ENCODE measurements at places on chromosomes 3 and 15.

GRCh38 chr3:67447393-67447792, 207.0 kb downstream of the SUCLG2 start:
- DNase-seq, result no peak

DNA sequence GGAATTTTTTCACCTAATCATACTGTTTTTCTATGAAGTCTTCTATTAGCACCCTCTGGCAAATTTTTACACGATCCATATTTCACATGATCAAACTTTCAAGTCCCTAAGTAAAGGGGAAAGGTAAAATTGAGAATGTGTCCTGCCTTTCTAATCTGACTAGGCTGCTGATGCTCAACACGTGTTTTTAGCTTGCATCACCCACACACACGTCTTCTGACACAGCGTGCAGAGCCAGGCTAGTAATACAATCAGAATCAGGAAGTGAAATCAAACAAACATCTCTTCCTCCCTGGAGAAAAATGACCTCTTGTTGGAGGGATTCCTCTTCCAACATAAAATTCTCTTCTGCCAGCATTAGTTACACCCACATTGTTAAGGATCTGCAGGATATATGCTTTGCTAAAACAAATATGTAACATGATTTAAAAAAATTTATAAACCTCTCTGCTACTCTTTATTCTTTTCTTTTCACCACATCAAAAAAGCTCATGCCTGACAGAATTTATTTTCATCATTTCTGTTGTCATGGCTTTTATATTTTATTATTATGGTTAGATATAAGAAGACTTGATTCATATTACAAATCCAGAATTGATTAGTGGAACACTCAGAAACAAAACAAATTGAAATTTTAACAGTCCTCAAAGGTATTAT, 122.4 kb downstream of the RAP2B start:
- no peak for DNase-seq

- DNase-seq, result no peak
These were observed 73.2 kb downstream of the C3orf70 start for GRCh38 chr3:185079625-185080024.

DNA sequence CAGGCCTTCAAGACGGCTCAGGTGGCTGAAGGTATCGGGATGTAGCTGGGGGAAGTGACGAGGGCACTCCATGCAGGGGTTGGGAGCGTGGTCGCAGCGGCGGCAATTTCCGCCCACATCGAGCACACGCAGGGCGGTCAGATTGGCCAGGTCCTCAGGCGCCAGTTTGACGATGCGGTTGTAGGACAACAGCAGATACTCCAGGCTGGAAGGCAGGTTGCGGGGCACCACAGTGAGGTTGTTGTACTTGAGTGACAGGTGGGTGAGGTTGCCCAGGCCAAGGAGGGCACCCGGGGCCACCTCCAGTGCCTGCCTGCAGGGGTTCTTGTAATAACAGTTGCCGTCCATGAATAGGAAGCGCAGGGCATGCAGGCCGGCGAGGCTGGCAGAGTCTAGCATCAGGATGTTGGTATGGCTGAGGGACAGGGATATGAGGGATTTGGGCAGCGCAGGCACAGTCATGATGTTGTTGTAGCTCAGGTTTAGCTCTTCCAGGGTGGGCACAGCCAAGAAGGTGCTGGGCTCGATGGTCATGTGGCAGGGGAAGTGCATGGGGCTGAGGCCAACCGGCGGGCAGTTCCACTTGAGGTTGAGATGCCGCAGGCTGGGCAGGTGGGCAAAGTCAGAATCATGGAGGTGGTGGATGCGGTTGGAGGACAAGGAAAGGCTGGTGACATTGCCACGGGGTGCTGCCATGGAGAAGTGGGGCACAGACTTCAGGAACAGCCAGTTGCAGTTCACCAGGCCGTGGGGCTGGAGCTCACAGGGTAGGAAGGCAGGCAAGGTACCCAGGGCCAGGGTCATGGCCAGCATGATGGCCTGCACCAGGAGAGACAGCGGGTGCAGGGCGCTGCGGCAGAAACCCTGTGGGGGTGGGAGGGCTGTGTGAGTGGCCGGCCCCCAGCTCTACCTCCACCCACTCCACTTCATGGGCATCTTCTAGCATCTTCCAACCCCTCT, 1.7 kb downstream of the TLR9 start:
- DNase-seq, result no peak

- DNase-seq, result no peak
These were observed 595 bp downstream of the DPH6 start for GRCh38 chr15:35545316-35545823.

DNA sequence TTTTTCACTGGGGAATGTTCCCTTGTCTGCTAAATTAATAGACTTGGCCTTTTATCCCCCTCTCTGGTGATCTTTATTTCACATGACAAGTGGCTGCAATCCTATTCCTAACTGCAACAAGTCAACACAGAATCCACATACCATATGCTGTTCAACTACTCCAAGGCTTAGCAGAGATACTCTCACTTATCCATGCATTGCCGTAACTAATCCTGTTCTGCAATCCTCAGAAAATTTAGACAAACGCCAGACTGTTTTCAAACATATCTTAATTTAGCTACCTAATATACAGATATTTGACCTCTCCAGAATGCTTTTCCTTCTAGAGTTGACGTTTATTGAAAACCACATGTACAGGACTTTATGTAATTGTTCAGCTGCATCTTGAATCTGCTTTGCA, 37.9 kb downstream of the EID1 start:
- DNase-seq, result no peak

GRCh38 chr3:22007368-22007767, 256.4 kb upstream of the ZNF385D start:
- DNase-seq, result no peak

DNA sequence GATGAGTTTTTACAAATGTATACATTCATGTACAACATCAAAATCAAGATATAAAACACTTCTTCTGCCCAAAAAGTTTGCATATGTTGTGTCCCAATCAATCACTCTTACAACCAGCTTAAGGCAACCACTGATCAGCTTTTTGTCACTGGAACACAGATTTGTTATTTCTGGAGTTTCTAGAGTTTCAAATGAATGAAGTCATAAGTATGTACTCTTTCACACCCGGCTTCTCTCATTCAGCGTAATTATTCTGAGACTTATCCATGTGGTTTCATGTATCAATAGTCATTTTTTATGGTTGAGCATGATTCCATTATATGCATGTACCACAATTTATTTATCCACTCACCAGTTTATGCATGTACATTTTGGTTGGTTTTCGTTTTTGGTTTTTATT, 53.0 kb upstream of the CORO2B start:
- no peak for DNase-seq

DNA sequence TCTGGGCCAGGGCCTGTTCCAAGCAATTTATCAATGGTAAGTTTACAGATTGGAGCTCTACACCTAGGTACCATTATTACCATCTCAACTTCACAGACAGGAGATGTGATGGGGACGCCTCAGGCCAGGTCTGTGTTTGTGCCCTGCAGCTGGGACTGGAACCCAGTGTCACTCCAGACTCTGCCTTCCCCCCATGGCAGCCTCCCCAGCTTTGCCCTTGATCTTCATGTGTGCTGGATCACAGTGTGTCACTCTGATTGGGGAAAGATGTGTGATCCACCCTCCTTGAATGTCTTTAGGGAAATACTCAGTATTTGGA, 59.6 kb downstream of the MGLL start:
- no peak for DNase-seq

DNA sequence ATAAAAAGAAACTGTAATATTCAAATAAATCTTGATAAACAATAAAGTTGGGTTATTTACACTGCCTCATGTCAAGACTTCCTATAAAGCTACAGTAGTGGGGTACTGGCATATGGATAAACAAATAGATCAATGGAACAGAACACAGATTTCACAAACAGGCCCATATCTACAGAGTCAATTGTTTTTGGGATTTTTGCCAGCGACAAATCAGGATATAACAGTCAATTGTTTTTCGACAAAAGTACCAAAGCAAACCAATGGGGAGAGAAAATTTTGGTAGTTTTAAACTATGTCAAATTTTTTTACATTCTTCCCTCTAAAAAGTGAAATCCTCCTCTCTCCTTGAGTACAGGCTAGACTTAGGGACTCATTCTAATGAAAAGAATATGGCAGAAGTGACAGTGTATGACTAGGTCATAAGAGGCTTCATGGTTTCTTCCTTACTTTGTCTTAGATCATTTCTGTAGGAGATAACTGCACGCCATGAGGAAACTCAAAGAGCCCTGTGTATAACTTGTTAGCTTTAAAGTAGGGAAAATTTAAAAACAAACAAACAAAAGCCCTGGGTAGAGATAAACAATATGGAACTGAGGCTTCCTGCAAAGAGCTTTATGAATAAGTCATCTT, 16.9 kb downstream of the IP6K1 start:
- no peak for DNase-seq

- DNase-seq, result no peak
These were observed 35.7 kb upstream of the TMOD3 start for GRCh38 chr15:51793521-51794305.

GRCh38 chr15:64355348-64355943, 527 bp downstream of the CSNK1G1 start:
- DNase-seq, result peak; percentile 3

DNA sequence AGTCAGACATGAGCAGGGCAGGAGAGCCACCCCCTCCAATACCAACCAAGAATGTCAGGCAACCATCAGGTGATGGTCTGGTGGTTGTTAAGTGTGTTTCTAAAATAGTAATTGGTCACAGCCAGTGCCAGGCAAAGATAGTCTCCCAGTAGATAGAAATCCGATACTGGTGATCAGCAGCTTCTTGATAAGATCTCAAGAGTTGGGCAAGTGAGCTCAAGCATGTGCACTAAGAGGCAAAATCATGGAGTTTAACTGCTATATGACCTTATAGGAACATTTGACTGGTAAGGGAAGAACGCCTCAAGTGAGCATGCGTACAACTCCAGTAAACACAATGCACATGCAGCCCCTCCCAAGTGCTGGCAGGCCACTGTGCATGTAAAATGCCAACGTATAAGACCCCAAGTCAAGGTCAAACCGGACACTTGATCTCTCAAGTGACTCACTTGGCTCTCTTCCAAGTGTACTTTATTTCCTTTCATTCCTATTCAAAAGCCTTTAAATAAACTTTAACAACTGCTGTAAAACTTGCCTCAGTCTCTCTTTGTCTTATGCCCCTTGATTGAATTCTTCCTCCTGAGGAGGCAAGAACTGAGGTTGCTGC, 36.0 kb upstream of the CBLB start:
- DNase-seq, result no peak

DNA sequence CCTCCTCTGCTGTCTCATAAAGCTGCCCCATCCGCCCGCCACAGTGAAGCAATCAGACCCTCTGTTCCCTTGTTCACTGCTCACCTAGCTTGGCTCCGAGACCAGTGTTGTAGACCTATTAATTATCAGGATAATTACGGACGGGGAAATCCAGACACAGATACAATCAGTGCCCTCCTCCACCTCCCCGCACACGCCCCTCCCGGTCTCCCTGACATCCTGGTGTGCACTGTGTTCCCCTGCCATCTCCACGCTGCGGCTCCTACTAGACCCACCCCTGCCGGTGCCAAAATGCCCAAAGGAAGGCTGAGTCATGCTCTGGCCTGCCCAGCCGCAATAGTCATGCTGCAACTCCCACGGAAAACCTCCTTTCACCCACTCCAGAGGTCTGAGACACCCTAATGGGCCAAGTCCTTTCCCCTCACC, 277.3 kb upstream of the TLE3 start:
- no peak for DNase-seq

GRCh38 chr3:153818338-153818737, 302.9 kb upstream of the ARHGEF26 start:
- DNase-seq, result no peak

DNA sequence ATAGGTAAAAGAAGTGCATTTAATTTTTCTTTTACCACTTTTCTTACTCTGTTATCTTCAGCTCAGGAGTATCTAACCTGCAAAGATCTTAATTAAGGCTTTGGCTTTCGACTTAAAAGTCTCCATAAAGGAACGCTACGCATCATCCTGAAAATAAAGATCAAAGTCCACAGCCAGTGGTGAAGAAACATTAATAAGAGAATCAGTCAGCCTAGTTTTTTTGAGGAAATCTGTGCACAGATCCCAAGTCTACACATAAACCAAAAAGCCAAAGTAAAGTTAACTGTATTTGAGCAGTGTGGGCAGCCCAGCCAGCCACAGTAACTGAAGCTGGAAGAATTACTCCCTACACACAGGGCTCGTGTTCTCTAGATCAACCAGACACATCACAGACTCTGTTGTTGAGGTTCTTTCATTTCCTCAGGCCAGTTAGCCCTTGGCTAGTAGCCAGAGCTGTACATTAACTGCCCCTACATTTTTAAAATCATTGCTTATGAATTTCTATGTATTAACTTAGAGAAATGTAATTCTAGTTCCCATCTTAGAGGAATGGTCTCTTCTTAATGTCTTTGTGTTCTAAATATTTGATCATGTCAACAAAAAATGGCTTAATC, 6.9 kb downstream of the LRRC2 start:
- no peak for DNase-seq

DNA sequence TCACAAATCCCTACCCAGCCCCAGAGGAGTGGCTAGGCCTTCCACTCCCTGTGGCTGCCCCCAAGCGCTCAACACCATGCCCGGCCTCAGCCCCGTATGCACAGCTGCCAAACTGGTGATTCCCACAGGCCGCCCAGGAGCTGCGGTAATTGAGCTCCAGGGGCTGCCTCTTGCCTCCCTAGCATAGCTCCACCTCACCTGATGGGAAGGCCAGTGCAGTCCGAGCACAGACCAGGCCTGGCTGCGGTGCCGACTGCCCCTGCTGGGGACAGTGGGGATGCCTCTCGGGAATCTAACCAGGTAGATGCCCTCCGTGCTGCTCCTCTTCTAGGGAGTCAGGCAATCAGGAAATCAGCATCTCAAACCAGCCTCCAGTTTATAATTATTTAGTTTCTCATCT, 25.9 kb downstream of the SCN5A start:
- DNase-seq, result no peak

GRCh38 chr3:52443268-52443610, 1.7 kb downstream of the SEMA3G start:
- DNase-seq, result no peak

GRCh38 chr15:67358812-67359211, 104.2 kb downstream of the IQCH start:
- DNase-seq, result no peak

GRCh38 chr3:45241206-45241605, 15.1 kb upstream of the TMEM158 start:
- DNase-seq, result no peak

GRCh38 chr3:28916713-28917499, 364.0 kb upstream of the RBMS3 start:
- no peak for DNase-seq

DNA sequence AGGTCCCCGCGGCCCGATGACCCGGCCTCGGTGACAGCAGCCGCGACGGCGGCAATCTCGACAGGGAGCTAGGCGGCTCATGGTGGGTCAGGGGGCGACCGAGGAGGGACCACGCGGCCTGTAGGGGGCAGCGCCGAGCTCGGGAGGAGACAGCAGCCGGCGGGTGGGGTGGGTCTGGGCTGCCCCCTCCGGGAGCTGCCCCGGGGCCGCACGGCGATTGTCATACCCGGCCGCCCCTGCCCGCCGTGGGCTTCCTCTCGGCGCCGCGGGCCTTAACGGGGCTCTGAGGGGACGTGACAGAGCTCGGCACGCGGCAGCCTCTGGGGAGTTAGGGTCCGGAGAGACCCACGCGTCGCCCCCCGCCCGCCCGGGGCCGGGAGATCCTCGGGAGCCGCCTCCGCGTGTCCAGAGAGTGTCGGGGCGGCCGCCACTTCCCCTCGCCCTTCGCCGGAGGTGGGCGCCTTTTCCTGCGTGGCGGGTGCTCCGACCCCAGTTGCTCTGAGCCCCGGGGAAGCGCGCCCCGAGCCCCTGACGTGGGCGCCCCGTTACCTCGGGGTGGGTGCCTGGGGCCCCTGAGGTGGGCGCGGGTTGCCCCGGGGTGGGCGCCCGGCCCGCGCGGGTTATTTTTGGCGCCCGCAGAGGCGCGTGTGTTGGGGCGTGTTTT, 539 bp upstream of the PLCL2 start:
- DNase-seq, result peak; percentile 46

GRCh38 chr3:135500034-135500433, 465.5 kb upstream of the PPP2R3A start:
- DNase-seq, result no peak

All from stimulated activated CD8-positive, alpha-beta memory T cell treated with anti-CD3 and anti-CD28 coated beads, Interleukin-4, amount 100 ng/mL, for 1 hour (primary cell).